ENCODE measurements at places on chromosomes 13 and 19. TPM values are rescaled to one million over a fixed set of nuclear protein-coding genes. Genes with fewer than 3 reads are reported as not detected.

Gene IGFL4
- total RNA-seq = not detected

Gene SLC27A5
- 3.0 TPM for total RNA-seq

Gene ADAMTSL5
- 6.9 TPM for total RNA-seq

Gene CGB2
- total RNA-seq = not detected

Gene CEACAM20
- total RNA-seq = not detected

Gene ARL11
- not detected for total RNA-seq

Gene STAP2
- total RNA-seq = 10.6 TPM

Gene ZNF491
- 2.2 TPM for total RNA-seq

Gene ZNF221
- 10.4 TPM for total RNA-seq

Gene LPAR6
- 10.3 TPM for total RNA-seq

Gene ZFP28
- total RNA-seq = 12.1 TPM

Gene C19orf81
- not detected for total RNA-seq

Gene VSIG10L
- 0.43 TPM for total RNA-seq

Gene CPAMD8
- 0.64 TPM for total RNA-seq

Gene LILRB1
- total RNA-seq = not detected

Gene SELENOV
- total RNA-seq = not detected

Gene NDFIP2
- 60.6 TPM for total RNA-seq

Gene TNNT1
- under 0.01 TPM for total RNA-seq

Gene ATP1A3
- total RNA-seq = not detected

Gene IZUMO2
- not detected for total RNA-seq

Gene NMRK2
- not detected for total RNA-seq

Gene ZFP36
- 5.8 TPM for total RNA-seq

Gene KLK11
- total RNA-seq = not detected

Gene IGFL3
- total RNA-seq = not detected

Gene KL
- under 0.01 TPM for total RNA-seq

Gene MAG
- not detected for total RNA-seq

Gene MYADM
- 31.1 TPM for total RNA-seq

Gene WTIP
- 40.6 TPM for total RNA-seq

Gene IL17D
- under 0.01 TPM for total RNA-seq

Gene ZNF296
- under 0.01 TPM for total RNA-seq

Gene SUCLA2
- 50.9 TPM for total RNA-seq

Gene APLP1
- total RNA-seq = 3.5 TPM

Gene MARK4
- total RNA-seq = 16.8 TPM

Gene PCP2
- total RNA-seq = not detected

Gene CCDC9
- total RNA-seq = 8.4 TPM

Gene CEACAM7
- total RNA-seq = not detected

Gene FFAR3
- not detected for total RNA-seq

Gene FCHO1
- total RNA-seq = 0.43 TPM

Gene CTXN1
- total RNA-seq = 1.9 TPM

Gene DUXA
- not detected for total RNA-seq

Gene RNF113B
- total RNA-seq = not detected

Gene GADD45B
- 70.9 TPM for total RNA-seq

Gene ELAVL3
- total RNA-seq = not detected

Gene CYP4F12
- total RNA-seq = not detected

Gene AKAP8
- 16.0 TPM for total RNA-seq

Gene ALDH16A1
- total RNA-seq = 17.7 TPM

Gene RAP2A
- 29.0 TPM for total RNA-seq

Gene TMEM86B
- 1.7 TPM for total RNA-seq

Gene SPACA4
- total RNA-seq = not detected

Gene ANGPTL8
- not detected for total RNA-seq

Gene TTC9B
- not detected for total RNA-seq

Gene SIGLEC8
- total RNA-seq = not detected

Gene MBD3L3
- not detected for total RNA-seq

Gene ZNF529
- 7.7 TPM for total RNA-seq

Gene DKKL1
- 0.32 TPM for total RNA-seq

Gene ANKRD24
- total RNA-seq = under 0.01 TPM

Measured in fibroblast of villous mesenchyme (primary cell).